ENCODE measurements at places on chromosomes 4 and X.
A peak's percentile ranks its signal among the peaks of the same experiment; 100 is the strongest.

GRCh38 chr4:185685804-185686203 is 126.2 kb downstream of the SORBS2 start:
- DNase-seq = no peak

- no peak for DNase-seq
These were observed 429.9 kb downstream of the AFF2 start for GRCh38 chrX:148930206-148930729.

- peak; percentile 29 for DNase-seq
These were observed 8.2 kb downstream of the MSANTD1 start for GRCh38 chr4:3257103-3257555.

DNA sequence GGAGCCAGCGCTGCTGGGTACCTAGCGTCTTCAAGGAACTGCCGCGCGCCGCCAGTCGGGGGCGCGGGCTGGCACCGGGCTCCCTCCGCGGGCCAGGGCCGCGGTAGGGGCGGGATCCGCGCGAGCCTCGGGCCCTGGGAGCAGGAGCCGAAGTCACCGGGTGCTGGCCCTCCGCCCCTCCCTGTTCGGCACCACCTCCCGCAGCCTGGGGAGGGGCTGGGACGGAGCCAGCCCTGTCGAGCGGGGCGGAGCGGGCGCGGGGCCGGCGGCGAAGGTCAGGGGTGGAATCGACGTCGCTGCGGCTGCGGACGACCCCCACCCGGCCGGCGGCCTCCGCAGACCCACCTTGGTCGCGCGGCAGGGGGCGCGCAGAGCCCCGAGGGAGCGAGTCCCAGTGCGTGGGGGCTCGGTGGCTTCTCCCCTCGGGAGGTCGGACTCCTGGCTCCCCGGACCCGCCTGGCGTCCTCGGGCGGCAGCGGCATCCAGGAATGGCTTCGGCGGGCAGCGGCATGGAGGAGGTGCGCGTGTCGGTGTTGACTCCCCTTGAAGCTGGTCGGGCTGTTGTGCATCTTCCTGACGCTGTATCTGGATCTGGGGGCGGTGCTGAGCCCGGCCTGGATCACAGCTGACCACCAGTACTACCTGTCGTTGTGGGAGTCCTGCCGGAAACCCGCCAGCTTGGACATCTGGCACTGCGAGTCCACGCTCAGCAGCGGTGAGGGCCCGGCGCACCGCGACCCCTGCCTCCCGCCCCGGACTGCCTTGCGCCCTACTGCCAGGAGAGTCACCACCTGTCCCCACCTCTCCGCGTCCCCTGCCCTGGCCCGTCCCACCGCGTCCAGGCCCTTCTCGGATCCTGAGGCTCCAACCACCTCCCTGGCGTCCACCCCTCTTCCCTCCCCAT is 50.5 kb upstream of the FAM47C start:
- peak; percentile 17 for DNase-seq

DNA sequence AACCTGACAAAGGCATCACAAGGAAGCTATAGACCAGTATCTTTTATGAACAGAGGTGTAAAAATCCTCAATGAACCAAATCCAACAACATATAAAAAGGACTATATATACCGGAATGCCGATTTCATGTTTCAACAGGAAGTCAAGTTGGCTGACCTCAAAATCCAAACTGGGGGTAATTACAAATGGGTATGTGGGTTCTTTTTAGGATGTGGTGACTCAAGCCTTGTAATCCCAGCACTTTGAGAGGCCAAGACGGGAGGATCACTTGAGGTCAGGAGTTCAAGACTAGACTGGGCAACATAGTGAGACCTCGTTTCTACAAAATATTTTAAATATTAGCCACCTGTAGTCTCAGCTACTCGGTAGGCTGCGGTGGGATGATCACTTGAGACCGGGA is 10.4 kb downstream of the PRSS48 start:
- DNase-seq = no peak

DNA sequence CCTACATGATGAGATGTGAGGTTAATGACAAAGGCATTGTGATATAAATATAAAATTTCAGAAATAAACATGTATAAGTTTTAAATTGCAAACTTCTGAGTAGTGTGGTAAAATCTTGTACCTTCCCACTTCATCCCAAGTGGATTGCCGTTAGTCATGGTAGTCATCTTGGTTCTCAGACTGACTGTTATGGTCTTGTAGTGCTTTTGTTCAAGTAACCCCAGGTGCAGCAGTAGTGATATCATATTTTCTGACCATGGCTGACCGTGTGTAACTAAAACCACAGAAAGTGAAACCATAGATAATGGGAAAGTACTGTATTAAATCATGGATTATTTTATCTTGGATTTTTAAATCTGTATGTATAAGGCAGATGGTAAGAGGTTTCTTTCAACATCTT is 74.8 kb upstream of the SLIT2 start:
- no peak for DNase-seq

- DNase-seq = no peak
These were observed 1365.8 kb upstream of the DIAPH2 start for GRCh38 chrX:95318882-95319281.

- no peak for DNase-seq
These were observed 802.6 kb downstream of the PDHA2 start for GRCh38 chr4:96642490-96642889.

GRCh38 chrX:66632473-66632872 is 6.4 kb downstream of the EDA2R start:
- DNase-seq = no peak

DNA sequence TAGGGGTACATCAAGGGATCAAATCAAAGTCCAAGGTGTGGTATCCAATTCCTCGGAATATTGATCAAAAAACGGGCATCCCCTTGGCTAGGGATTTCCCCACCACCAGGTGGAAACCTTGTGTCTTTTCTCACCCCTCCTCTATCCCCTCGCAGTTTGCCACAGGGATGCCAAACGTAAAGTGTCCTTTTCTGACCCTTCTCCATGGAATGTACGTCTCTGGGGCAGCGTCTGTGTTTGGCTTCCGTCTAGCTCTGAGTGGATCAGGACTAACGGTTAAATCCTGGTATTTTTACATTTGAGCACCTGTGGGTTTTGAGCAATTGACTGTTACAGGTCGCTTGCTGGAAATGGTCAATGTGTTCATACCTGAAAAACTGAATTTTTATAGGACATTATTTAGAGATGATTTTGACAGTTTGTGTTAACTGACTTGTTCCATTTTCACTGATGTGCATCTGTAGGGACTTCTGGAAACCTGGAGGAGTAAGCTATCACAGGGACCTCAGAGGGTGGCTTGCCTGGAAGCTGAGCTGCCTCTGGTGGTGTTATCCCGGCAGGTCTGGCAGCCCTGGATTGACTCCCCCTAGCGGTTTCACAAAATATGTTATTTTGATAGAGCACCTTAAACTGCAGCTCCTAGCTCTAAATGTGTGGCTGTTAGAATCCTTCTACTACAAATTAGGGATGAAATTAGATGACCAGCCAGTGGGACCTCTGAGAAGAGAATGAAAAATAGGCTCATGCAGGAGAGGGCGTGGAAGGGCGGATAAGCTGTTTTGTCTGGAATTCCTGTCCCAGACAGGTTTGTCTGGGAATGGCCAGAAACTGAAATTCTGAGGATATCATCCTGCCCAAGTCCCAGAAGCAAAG is 8.8 kb upstream of the MGST2 start:
- peak; percentile 56 for DNase-seq

DNA sequence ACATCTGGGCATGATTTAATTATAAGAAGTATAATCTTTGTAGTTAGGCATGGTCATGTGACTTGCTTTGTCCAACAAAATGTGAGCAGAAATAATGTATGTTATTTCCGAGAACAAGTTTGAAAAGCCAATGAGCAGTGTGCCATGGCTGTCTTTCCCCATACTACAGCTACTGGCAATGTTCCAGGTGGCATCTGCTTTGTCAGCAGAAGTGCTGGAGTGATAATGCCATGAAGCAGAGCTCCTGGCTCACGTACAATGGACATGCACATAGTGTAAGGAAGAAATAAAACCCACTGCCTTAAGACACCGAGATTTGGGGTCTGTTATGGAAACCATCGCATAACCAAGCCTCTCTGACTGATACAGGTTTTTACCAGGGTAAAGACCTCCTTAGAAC is 212.6 kb upstream of the RASGEF1B start:
- no peak for DNase-seq

GRCh38 chrX:43750248-43750676 is 94.2 kb downstream of the MAOA start:
- peak; percentile 34 for DNase-seq

GRCh38 chrX:124415115-124415800 is 68.9 kb downstream of the SH2D1A start:
- DNase-seq = no peak

DNA sequence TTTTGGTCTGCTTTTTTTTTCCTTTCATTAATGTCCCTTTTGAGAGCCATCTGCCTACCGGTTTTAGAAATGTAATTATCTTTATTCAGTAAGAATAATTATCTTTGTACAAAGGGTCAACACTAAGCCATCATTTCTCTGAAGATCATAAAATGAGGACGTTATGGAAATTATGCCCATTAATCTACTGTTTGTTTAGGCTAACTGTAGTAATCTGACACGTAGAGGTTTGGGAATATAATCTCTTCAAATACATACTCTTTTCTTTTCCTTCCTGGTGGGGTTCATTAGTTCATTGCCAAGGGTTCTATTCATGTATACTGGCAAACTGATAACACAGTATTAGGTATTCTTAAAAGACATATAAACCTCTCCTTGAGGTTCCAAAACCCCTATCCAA is 3.8 kb upstream of the HSD17B13 start:
- no peak for DNase-seq

- DNase-seq = no peak
These were observed 61.8 kb downstream of the RHOH start for GRCh38 chr4:40258627-40259026.

DNA sequence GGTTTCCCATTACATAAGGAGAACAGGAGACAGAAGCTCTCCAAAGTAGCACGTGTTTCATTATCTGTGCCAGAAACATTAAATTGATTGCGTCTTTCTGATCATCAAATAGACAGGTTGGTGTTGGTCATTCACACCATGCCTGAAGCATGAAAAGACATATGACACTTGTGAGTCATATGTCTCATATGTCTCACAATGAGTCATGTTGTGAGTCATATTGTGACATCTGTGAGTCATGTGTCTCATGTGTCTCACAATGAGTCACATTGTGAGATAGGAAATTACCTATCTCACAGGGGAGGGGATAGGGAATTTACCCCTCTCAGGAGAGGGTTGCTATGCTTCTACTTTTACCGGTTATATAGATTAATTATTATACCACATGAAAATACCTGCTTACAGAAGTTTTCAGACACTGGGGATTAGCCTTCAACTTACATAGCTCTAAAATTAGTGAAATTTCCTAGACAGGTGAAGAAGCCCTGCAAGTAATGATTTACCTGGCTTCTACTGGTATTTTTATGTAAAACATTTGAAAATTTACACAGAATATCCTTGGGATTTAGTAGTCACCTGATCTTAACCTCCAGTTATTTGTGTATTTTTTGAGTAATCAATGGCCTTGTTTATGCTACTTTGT is 80.8 kb downstream of the NPFFR2 start:
- DNase-seq = no peak

GRCh38 chr4:182179751-182180150 is 63.5 kb upstream of the TENM3 start:
- no peak for DNase-seq

DNA sequence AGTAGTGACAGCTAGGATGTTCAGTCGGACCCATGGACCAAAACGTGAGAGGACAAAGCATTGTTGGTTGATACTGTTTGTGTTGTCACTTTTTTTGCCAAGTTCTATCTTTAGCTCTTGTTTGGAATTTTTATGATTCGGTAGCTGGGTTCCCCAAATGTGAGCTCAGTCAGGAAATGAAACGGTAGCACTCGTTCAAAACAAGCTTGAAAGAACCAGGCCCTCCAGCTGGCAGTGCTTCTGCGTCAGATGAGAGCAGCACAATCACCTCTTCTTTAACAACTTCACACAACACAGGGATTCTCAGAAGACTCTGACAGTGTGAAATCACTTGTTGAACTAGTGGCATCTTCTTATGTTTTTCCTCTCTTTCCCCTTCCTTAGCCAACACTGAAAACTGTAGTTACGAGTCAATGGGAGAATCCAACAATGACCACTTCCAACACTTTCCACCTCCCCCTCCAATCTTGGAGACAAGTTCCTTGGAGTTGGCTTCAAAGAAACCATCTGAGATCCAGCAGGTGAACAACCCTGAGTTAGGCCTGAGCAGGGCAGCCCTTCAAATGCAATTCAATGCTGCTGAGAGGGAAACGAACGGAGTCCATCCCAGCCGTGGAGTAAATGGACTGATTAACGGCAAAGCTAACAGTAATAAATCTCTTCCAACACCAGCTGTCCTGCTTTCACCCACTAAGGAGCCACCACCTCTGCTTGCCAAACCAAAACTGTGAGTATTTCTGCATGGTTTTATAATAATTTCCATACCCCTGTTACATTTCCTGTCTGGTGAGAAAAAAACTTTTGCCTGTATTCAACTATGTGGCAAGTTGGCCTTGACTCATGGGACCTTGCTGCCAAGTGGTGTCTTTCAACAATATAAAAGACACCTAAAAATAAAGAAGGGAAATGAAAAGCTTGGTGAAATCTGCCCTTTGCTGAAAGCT is 214.6 kb downstream of the PALLD start:
- peak; percentile 51 for DNase-seq

- no peak for DNase-seq
These were observed 8.0 kb downstream of the CYP2U1 start for GRCh38 chr4:107939307-107939706.

DNA sequence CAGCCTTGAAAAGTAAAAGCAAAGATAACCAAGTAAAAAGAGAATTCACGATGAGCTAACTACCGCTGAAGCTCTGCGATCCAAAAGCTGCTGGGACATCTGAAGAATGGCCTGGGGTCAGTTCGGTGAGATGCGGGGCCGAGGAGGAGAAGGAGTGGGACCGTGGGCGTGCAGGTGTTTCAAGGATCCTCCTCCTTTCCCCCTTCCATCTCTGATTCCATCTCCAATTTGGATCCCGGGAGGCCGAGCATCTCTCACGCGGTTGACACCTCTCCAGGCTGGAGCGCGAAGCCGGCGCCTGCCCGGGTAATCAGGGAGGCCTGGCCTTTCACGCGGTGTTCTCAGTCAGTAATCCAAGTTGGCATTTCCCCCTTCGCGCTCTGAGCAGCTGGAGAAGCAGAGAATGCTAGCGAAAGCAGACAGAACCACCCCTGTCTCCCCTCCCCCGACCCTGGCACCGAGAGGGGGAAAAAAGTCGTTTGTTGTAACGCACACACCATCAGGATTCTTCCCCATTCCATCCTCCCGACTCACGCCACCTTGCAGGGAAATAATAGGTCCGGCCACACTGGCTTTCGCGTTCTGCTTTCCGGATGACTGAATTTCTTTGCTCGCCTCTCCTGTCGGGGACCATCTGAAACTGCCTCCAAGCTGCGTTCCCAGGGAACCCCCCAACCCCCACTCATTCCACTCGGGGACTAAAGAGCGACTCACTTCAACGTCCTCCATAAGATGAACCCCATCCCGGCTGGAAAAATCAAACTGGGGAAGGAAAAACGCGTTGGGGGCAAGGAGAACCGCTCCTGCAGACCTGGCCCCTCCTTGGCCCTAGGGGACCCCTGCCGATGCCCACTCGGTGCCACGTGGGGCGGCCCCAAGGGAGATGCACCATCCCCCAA is 6.5 kb downstream of the NEUROG2 start:
- DNase-seq = peak; percentile 36

Measured in right hindlimb (tissue), 1 donor.